Liver (tissue), 10 donors: ENCODE measurements at places on chromosomes 6 and 20. TPM values are rescaled to one million over a fixed set of nuclear protein-coding genes. Genes with fewer than 3 reads are reported as not detected.

DSP gene
- 74.7 TPM for total RNA-seq

NNAT gene
- total RNA-seq, result not detected

WFDC12 gene
- not detected for total RNA-seq

OR2B6 gene
- total RNA-seq, result 0.19 TPM

KIF13A gene
- 13.7 TPM for total RNA-seq

DEFB125 gene
- total RNA-seq, result not detected

FAM110A gene
- total RNA-seq, result 6.7 TPM

DEK gene
- total RNA-seq, result 92.6 TPM

SEMG1 gene
- not detected for total RNA-seq

ABHD16A gene
- total RNA-seq, result 59.4 TPM

MTFR2 gene
- 3.6 TPM for total RNA-seq

ACSS1 gene
- total RNA-seq, result 37.2 TPM

F13A1 gene
- total RNA-seq, result 18.3 TPM

PBX2 gene
- 21.3 TPM for total RNA-seq

ARMH2 gene
- total RNA-seq, result not detected
